Tongue (tissue), 3 donors: ENCODE measurements at places on chromosomes 7 and 10.

- no peak for DNase-seq
Measured at GRCh38 chr7:60017-60675, 132.2 kb upstream of the FAM20C start.

DNA sequence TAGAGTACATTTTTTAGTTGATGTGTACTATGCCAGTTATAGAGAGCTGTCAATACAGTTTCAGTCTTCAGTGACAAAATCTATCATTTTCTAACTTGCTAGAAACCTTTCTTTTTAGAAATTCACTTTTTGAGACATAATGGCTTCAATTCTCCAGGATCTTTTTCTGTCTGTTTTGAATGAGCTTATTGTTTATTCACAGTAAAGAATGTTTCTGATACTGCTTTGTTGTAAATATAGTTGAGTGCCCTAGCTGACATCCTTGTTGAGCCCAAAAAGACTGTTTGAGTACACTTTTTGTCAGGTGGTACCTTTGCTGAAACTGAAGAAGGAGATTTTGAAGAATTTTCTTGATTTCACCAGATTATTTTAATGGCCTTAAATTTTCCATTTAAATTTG lies 139.9 kb downstream of the PPP1R9A start:
- DNase-seq = no peak

- DNase-seq = peak; percentile 74
Measured at GRCh38 chr7:124765401-124766352, at the start of gene GPR37. Gene GPR37, minus strand, starts transcription at chr7:124765792. Its CDS starts 816 bp downstream, at chr7:124764976.

- no peak for DNase-seq
Measured at GRCh38 chr7:87013840-87014190, 45.6 kb downstream of the ELAPOR2 start.

GRCh38 chr10:32273336-32273735 lies 73.6 kb downstream of the EPC1 start:
- no peak for DNase-seq

DNA sequence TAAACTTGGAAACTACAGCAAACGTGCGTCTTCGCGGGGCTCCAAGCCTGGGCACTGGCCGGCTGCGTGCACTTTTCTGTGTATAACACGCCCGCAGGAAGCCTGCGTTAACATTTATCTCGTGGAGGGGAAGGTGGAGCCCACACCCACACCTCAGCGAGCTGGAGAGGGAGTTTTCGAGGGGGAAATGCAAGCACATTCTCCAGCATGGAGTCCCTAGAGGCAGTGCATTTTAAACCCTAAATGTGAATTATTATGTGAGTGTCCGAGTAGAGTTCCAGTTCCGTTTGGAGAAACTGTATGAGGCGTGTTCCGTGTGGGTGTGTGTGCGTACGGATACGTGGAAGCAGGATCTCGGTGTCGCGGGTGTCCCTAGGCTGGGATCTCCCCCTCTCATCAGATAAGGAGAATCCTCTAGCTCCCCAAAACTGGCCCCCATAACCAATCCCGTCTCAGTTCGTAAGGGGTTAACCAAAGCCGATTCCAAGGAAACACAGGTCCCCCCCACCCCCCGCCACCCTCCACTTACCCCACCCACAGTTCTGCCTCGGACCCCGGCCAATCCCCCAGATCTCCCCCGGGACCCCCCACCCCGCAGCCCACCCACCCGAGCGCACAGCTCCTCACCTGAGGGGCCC lies 403 bp downstream of the CDK6 start:
- DNase-seq = peak; percentile 57

GRCh38 chr7:31955641-31956040 lies 114.6 kb downstream of the PDE1C start:
- no peak for DNase-seq

DNA sequence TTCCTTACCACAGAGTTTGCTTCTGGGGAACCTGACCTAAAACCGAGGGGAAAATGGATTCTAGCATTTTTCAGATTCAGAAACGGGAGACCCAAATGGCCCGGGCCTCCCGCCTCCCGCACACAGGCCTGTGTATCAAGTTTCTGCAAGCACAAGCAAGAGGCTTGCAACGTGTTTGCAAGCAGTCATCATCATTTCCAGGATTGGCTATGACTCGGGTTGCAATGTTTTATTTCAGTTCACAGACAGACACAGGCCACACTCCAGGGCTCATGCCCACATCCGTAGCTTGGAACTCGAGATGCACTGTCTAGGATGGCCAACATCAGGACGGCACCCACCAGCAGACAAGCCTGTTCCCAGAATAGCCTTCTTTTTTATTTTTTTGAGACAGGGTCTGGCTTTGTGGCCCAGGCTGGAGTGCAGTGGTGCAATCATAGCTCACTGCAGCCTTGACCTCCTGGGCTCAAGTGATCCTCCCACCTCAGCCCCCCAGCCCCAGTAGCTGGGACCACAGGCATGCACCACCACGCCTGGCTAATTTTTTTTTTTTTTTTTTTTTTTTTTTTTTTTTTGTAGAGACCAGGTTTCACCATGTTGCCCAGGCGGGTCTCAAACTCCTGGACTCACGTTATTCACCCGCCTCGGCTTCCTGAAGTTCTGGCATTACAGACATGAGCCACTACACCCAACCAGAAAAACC lies 68.1 kb upstream of the FOXK1 start:
- peak; percentile 55 for DNase-seq

DNA sequence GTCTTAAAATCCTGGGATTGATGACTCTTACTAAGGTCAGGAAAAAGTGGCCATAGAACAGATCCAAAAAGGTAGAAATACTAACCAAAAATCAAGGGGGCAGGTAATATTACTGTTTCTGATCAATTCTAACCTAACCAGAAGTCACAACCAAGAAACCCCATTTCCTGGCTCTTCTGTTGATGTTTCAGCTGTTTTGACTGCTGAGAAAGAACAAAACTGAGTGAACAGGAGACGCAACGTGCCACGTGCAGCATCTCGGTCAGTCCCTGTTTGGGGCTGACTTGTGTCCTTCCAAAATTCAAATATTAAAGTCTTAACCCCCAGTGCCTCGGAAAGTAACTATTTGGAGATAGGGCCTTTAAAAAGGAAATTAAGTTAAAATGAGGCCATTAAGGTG lies 56.8 kb downstream of the JAZF1 start:
- DNase-seq = no peak

GRCh38 chr10:33129141-33129995 lies 171.3 kb upstream of the ITGB1 start:
- peak; percentile 40 for DNase-seq

DNA sequence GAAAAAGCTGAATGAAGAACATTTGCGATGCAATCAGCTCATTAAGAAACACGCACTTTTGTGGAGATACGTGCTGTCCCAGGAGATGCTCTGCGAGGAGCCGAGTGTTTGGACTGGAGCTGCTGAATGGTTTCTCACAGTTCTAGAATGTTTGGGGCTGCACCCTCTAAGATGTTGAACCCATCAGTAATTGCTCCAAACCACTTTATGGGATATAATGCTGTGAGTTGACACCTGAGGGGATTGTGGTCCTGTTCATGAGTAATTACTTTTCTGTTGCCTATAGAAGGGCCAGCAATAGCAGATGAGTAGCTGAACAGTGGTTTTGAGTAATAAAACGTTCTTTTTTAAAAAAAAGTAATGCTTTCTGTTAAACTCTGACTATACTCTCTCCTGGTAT lies 63.1 kb downstream of the IKZF1 start:
- no peak for DNase-seq

DNA sequence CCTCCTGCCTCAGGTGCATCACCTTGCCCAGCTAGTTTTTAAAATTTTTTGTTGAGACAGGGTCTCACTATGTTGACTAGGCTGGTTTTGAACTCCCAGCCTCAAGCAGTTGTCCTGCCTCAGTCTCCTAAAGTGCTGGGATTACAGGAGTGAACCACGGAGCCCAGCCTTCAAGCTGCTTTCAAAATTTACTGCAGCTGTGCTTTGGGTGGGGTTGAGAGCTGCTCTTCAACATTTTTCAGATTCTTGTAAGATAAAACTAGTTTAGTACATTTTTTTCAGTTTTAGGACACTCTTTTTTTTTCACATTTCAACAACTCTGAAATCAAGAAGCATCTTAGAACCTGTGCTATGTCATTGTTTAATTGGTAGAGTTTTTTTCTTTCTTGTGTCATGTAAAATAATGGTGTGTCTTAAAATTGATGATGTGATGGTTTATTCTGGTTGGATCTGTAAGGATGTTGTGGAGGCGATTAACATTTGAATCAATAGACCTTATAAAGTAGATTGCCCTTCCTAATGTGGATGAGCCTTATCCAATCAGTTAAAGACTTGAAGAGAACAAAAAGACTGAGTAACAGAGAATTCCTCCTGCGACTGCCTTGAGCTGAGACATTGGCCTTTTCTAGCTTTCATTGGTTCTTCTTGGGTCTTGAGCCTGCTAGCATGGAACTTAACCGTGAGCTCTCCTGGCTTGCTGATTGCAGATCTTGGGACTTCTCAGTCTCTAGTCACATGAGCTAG lies 13.5 kb downstream of the PLEKHA8 start:
- DNase-seq = no peak

GRCh38 chr7:86972072-86972471 lies 87.4 kb downstream of the ELAPOR2 start:
- DNase-seq = no peak

GRCh38 chr10:104099269-104099668 lies 13.6 kb upstream of the COL17A1 start:
- no peak for DNase-seq

DNA sequence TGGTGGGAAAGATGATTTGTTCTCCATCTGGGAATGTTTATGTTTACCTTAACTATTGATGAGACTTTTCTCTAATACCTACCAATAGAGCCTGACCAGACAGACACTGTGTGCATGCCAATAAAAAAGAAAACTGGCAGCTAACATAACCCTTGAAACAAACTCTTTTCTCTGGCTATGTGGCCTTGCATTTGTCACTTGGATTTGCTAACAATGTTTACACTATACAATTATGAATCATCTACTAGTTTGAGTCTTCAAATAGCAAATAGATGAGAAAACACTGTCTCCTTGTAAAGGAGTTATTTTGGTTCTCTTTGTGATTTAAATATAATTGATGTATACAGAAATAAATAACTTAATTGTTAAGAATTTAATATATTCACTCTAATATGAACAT lies 273.1 kb downstream of the SEMA3D start:
- peak; percentile 4 for DNase-seq

- DNase-seq = no peak
Measured at GRCh38 chr10:44863344-44864047, 47.6 kb upstream of the TMEM72 start.

- no peak for DNase-seq
Measured at GRCh38 chr7:106022193-106022821, 59.2 kb downstream of the CDHR3 start.

DNA sequence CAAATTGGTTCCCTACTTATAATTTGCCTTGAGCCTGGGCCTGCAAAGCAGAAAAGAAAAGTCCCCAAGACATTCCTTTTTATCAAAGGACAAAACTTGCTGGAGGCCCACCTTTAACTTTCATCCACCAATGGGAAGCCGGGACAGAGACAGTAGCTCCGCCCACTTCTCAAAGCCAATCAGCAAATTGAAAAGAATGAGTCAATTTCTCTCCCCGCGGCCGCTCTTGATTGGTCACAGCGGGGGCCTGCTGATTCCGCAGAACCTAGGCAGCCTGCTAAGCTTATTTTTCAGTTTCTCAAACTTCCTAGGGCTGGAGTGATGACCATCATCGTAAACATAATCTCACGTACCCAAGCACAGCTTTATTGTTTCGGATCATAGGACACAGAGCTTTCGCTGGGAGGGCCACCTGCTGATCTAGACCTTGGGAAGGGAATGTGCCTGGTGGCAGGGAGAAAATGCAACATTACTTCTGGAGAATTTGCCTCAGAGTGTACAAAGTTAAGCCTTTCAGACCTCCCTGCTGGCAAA lies at the start of gene SLC13A4:
Gene SLC13A4, minus strand, starts transcription at position 51 of the 534 bp plus-strand sequence. CDS start 690 bp downstream, outside the sequence.
- no peak for DNase-seq

DNA sequence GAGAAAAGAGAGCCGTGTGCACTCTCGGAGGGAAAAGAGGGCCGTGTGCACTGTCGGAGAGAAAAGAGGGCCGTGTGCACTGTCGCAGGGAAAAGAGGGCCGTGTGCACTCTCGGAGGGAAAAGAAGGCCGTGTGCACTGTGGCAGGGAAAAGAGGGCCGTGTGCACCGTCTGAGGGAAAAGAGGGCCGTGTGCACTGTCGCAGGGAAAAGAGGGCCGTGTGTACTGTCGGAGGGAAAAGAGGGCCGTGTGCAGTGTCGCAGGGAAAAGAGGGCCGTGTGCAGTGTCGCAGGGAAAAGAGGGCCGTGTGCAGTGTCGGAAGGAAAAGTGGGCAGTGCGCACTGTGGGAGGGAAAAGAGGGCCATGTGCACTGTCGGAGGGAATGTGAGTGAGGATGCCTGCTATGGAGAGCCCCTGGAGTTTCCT lies 188.7 kb downstream of the DNAJB6 start:
- DNase-seq = no peak

DNA sequence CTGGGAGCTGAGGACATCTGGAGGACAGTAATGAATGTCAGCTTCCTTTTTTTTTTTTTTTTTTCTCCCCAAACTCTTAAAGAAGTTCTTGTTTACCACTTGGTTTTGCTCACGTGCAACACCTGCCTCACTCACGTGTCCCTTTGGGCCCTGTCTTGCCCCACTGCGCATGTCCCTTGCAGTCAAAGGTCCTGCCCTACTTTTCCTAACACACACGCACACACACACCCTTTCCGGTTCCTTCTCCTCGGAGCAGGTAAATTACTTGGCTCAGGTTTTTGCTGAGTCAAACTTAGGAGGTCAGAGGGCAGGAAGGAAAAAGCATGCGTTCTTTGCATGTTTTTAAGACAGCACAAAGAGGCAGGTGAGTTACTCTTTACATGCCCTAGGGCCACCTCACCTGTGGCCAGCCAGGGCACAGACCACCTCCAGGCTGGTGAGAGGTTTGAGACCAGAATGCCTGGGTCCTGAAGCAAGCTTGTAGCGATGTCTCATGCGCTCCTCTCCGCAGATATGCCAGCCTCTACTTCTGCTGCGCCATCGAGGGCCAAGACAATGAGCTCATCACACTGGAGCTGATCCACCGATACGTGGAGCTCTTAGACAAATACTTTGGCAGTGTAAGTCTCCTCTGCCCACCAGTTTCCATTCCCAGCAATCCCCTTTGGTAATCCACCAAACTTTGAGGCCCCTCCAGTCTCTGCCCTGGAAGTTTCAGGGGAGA lies 2.8 kb downstream of the AP1S1 start:
- DNase-seq = no peak
